ENCODE measurements at places on chromosomes 4 and X.

GRCh38 chr4:187387739-187388138 lies 607.8 kb upstream of the ZFP42 start:
- DNase-seq, result no peak

GRCh38 chr4:176333076-176333475 lies 13.3 kb downstream of the SPCS3 start:
- DNase-seq, result no peak

- DNase-seq, result no peak
These were observed 147.3 kb downstream of the TBL1X start for GRCh38 chrX:9612146-9612505.

GRCh38 chr4:76277667-76278066 lies 26.1 kb downstream of the FAM47E start:
- DNase-seq, result no peak

- no peak for DNase-seq
These were observed 1575.8 kb downstream of the STIM2 start for GRCh38 chr4:28436191-28437080.
